ENCODE measurements at places on chromosomes 2 and 18. TPM values are rescaled to one million over a fixed set of nuclear protein-coding genes. Genes with fewer than 3 reads are reported as not detected.

The SCG2 gene
- total RNA-seq: 0.21 TPM

The DDX18 gene
- total RNA-seq: 88.9 TPM

The KANSL3 gene
- 62.3 TPM for total RNA-seq

The TEKT4 gene
- total RNA-seq: not detected

The SLC11A1 gene
- 0.11 TPM for total RNA-seq

The ALPI gene
- total RNA-seq: not detected

The ERCC3 gene
- total RNA-seq: 102 TPM

The COBLL1 gene
- total RNA-seq: 3.1 TPM

The OLA1 gene
- total RNA-seq: 78.0 TPM

DNA sequence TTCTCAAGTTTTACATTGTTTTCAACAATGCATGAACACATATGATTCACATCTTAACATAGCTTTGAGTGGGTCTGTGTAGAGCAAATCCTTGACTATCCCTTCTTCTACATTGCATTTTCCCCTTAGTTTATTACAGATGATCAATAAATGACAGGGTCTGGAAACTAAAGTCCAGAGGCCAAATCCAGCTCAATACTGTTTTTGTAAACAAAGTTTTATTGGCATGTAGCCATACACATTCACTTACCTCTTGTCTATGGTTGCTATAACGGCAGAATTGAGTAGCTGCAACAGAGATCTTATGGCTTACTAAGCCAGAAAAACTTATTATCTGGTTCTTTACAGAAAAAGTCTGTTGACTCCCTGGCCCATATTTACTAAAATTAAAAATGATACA is 12.8 kb downstream of the FANCL start:
- no peaks in the 10 kb centered on the region for H3K36me3 ChIP-seq
- H3K4me3 ChIP-seq: no peak overlapping the region
- H3K4me1 ChIP-seq: no peaks in the 10 kb centered on the region
- H3K27me3 ChIP-seq: no peaks in the 10 kb centered on the region

- H3K27ac ChIP-seq: no peak overlapping the region
- no peaks in the 10 kb centered on the region for H3K4me1 ChIP-seq
- H3K4me3 ChIP-seq: no peak overlapping the region
- no peaks in the 10 kb centered on the region for H3K27me3 ChIP-seq
- no peak for DNase-seq
Observed at GRCh38 chr2:56741601-56742102, 557.9 kb downstream of the CCDC85A start.

DNA sequence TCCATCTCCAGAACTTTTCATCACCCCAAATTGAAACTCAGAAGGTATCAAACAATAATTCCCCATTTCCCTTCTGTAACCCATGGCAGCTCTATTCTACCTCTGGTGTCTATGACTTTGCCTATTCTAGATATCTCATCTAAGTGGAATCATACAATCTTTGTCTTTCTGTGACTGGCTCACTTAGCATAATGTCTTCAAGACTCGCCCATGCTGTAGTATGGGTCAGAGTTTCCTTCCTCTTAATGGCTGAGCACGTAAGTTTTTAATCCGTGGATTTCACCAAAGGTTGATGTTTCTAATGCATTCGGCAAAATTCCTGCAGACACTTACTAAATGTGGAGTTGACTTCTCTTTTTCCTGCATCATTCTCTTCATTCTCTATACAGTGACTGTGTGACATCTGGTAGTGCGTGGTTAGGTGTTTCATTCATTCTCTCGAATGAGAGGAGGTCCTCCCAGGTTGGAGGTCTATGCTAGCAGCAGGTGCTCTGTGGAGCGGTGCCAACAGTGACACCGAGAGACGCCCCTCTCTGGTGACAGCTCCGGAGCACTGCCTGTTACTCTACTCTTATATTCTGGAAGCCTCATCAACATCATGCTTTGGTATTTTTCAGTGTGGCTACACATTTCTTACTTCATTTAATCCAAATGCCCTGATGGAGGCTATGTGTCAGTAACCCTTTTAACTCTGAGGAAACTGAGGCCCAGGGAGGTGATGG is 50.1 kb downstream of the ATOH8 start:
- DNase-seq: no peak
- H3K4me3 ChIP-seq: no peak overlapping the region
- H3K27ac ChIP-seq: no peak overlapping the region
- H3K27me3 ChIP-seq: peaks cover 13% of the 10 kb centered on the region
- no peaks in the 10 kb centered on the region for H3K36me3 ChIP-seq

DNA sequence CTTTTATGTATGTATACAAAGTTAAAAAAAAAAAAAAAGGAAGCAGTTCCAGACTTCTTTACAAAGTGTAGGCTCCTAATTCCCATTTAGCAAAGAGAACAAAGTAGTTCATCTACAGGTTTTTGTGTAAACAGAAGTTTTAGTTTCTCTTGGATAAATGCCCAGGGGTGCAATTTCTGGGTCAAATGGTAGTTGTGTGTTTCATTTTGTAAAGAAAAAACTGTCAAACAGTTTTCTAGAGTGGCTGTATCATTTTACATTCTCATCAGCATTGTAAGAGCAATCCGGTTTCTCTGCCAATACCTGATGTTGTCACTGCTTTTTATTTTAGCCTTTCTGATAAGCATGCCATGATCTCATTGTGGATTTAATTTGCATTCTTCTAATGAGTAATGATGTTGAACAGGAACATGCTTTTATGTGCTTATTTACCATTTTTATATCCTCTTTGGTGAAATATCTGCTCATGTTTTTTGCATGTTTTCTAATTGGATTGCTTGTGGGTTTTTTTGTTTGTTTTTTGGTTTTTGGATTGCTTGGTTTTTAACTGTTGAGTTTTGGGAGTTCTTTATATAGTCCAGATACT is 16.6 kb upstream of the PSME4 start:
- H3K4me1 ChIP-seq: peaks cover 10% of the 10 kb centered on the region
- H3K4me3 ChIP-seq: no peak overlapping the region
- no peak overlapping the region for H3K27ac ChIP-seq
- DNase-seq: no peak

DNA sequence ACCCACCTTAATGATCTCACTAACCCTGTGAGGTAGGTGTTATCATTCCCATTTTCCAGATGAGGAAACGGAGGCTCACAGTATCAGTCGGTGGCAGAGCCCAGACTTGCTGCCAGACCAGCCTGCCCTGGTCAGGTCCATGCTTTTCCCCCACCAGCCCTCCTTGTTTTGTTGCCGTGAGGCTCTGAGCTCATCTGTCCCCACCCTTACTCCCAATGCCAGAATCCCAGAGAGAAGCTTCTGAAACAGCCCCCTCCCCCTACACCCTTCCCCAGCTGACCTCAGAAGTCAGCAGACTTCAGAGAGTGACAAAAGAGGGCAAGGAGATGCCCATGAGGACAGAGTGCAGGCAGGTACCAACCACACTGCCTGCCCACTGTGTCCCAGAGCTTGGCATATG is 20.8 kb upstream of the TNS1 start:
- H3K4me1 ChIP-seq: no peaks in the 10 kb centered on the region
- H3K4me3 ChIP-seq: no peak overlapping the region
- DNase-seq: peak; percentile 47
- no peaks in the 10 kb centered on the region for H3K36me3 ChIP-seq

- H3K27ac ChIP-seq: no peak overlapping the region
- no peaks in the 10 kb centered on the region for H3K4me1 ChIP-seq
- H3K36me3 ChIP-seq: peaks cover 5% of the 10 kb centered on the region
- no peaks in the 10 kb centered on the region for H3K27me3 ChIP-seq
- DNase-seq: no peak
Observed at GRCh38 chr2:210919128-210919527, 362.7 kb downstream of the CPS1 start.

DNA sequence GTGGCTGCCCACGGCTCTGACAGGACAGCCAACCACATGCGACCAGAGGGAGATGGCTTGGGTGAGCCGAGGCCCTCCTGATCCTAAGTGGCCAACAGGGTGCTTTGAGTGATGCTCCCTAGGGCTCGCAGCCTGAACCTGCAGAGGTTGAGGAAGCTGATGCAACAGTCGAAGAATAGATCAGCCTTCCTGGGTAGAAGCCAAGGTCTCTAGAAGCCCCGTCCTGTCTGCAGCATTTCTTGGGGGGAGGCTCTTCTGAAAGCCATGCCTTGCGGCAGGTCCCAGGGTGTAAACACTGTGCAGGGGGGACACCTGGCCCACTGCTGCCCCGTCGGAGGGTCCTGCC is 136.4 kb downstream of the HDAC4 start:
- H3K4me1 ChIP-seq: peaks cover 78% of the 10 kb centered on the region
- no peaks in the 10 kb centered on the region for H3K27me3 ChIP-seq
- H3K27ac ChIP-seq: peak overlapping the region; percentile 73
- no peaks in the 10 kb centered on the region for H3K36me3 ChIP-seq
- DNase-seq: no peak

- no peak overlapping the region for H3K27ac ChIP-seq
- H3K4me3 ChIP-seq: no peak overlapping the region
- H3K27me3 ChIP-seq: peaks cover 26% of the 10 kb centered on the region
- H3K4me1 ChIP-seq: peaks cover 10% of the 10 kb centered on the region
- no peak for DNase-seq
Observed at GRCh38 chr2:104660991-104661390, 192.9 kb upstream of the POU3F3 start.

- H3K27ac ChIP-seq: no peak overlapping the region
- H3K36me3 ChIP-seq: no peaks in the 10 kb centered on the region
- no peaks in the 10 kb centered on the region for H3K4me1 ChIP-seq
- H3K27me3 ChIP-seq: peaks cover 14% of the 10 kb centered on the region
- no peak for DNase-seq
- H3K4me3 ChIP-seq: no peak overlapping the region
Observed at GRCh38 chr2:88281302-88282217, 111.4 kb downstream of the THNSL2 start.

DNA sequence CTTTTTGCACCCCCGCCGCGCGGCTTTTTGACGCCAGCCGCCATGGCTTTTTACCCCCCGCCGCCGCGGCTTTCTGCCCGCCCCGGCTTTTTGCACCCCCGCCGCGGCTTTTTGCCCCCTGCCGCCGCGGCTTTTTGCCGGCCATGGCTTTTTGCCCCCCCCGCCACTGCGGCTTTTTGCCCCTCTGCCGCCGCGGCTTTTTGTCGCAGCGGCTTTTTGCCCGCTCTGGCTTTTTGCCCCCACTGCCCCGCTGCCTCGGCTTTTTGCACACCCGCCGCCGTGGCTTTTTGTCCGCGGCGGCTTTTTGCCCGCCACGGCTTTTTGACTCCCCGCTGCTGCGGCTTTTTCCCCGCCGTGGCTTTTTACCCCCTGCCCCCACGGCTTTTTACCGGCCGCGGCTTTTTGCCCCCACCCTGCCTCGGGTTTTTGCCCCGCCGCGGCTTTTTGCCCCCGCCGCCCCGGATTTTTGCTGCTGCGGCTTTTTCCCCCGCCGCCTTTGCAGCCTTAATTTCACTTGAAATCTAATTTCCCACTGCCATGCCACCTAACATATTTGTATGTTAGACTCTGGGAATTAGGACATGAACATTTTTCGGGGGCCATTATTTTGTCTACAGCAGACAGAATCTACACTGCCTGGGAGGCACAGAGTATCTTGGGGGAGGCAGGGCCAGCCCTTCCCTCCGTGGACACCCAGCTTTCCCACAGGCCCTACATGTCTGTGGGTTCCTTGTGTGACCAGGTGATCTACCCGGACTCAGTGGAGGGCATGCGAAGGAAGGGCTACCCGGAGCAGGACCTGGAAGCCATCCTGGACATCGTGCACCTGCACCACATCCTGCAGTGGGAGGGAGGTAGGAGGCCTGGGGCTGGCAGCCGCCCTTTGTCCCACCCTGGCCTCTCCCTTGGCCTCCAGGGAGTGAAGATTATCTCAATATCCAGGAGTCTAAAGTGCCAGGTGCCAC is 3031.0 kb upstream of the TEKT4 start:
- no peak overlapping the region for H3K27ac ChIP-seq
- H3K4me1 ChIP-seq: no peaks in the 10 kb centered on the region
- H3K36me3 ChIP-seq: no peaks in the 10 kb centered on the region
- H3K4me3 ChIP-seq: no peak overlapping the region
- H3K27me3 ChIP-seq: no peaks in the 10 kb centered on the region

DNA sequence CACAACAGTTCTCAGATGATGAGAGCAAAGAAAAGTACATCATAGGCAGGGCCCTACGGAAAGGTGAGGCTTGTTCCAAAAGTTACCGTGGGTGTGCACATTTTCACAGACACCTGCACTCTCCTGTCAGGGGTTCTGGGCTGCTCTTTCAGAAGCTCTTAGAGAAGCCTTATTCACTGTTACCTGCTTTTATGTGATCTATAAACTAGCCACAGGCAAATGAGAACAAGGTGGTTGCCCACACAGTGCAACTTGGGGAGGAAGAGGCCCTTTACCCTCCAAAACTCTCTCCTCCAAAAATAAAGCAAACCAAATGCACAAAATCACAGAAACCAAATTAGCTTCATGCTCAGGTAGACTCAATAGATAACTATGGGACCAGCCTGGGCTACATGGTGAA is 11.1 kb upstream of the CUL3 start:
- H3K36me3 ChIP-seq: no peaks in the 10 kb centered on the region
- no peaks in the 10 kb centered on the region for H3K27me3 ChIP-seq
- H3K27ac ChIP-seq: no peak overlapping the region
- no peaks in the 10 kb centered on the region for H3K4me1 ChIP-seq
- no peak overlapping the region for H3K4me3 ChIP-seq

GRCh38 chr2:44965684-44966083 is 24.2 kb downstream of the SIX3 start:
- no peak for DNase-seq
- peaks cover 57% of the 10 kb centered on the region for H3K27me3 ChIP-seq
- H3K27ac ChIP-seq: no peak overlapping the region
- H3K4me1 ChIP-seq: no peaks in the 10 kb centered on the region
- no peak overlapping the region for H3K4me3 ChIP-seq

DNA sequence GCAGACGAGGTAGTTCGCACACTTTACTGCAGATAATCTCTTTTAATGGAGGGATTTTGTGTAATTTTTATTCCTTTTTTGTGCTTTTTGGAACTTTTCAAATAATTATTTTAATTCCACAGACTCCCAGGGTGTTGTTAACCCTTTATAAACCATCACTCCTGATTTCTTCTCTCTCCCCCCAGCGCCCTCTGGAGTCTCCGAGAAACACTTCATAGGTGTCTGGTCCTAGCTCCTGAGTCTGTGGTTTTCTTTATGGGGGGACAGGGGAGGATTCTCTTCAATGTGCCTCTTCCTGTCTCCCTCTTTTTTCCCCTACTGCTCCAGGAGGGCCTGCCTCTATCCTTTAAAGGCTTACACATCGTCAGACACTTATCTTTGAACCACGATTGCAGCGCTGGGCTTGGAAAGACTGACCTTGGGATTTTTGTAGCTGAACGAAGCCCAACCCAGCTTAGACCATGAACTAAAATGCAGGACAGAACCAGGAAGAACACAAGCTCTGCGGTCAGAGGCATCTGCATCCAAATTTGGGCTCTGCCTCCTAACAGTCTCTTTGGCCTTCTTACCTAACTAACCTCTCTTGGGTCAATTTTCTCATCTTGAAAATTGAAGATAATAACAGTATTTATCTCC is 7.1 kb upstream of the PKDCC start:
- H3K4me1 ChIP-seq: no peaks in the 10 kb centered on the region
- no peak for DNase-seq
- no peaks in the 10 kb centered on the region for H3K36me3 ChIP-seq
- H3K27ac ChIP-seq: no peak overlapping the region
- peaks cover 30% of the 10 kb centered on the region for H3K27me3 ChIP-seq

- no peak overlapping the region for H3K4me3 ChIP-seq
- H3K27me3 ChIP-seq: no peaks in the 10 kb centered on the region
- H3K27ac ChIP-seq: no peak overlapping the region
Observed at GRCh38 chr2:56803596-56803995, 619.8 kb downstream of the CCDC85A start.

- no peak overlapping the region for H3K27ac ChIP-seq
- H3K4me1 ChIP-seq: no peaks in the 10 kb centered on the region
- H3K27me3 ChIP-seq: no peaks in the 10 kb centered on the region
- DNase-seq: no peak
- H3K36me3 ChIP-seq: no peaks in the 10 kb centered on the region
Observed at GRCh38 chr2:43265001-43265400, 38.6 kb upstream of the ZFP36L2 start.

- H3K4me1 ChIP-seq: no peaks in the 10 kb centered on the region
- H3K36me3 ChIP-seq: peaks cover 8% of the 10 kb centered on the region
- no peak overlapping the region for H3K27ac ChIP-seq
- no peaks in the 10 kb centered on the region for H3K27me3 ChIP-seq
- H3K4me3 ChIP-seq: no peak overlapping the region
Observed at GRCh38 chr18:72973841-72974240, 106.1 kb upstream of the NETO1 start.

Measured in natural killer cell treated with Interleukin-12 subunit alpha and Interleukin-12 subunit beta and Interleukin-15 and Interleukin-18, amount 100 ng/mL, for 72 hours (primary cell).